ENCODE measurements at places on chromosomes 11 and 22. TPM values are rescaled to one million over a fixed set of nuclear protein-coding genes. Genes with fewer than 3 reads are reported as not detected.
A peak's percentile ranks its signal among the peaks of the same experiment; 100 is the strongest.

The CLTCL1 gene
- 0.93 TPM for total RNA-seq

The PLA2G3 gene
- total RNA-seq, result not detected

The KCNJ5 gene
- not detected for total RNA-seq

The FAM181B gene
- total RNA-seq, result not detected

The UBQLNL gene
- 0.28 TPM for total RNA-seq

The APOBEC3C gene
- 146 TPM for total RNA-seq

The B4GALNT4 gene
- total RNA-seq, result 0.23 TPM

- no peak overlapping the region for H3K27ac ChIP-seq
- H3K27me3 ChIP-seq, result no peaks in the 10 kb centered on the region
- no peaks in the 10 kb centered on the region for H3K4me1 ChIP-seq
- DNase-seq, result no peak
- H3K36me3 ChIP-seq, result peaks cover 5% of the 10 kb centered on the region
- H3K4me3 ChIP-seq, result no peak overlapping the region
These were observed 32.0 kb downstream of the APLP2 start for GRCh38 chr11:130101661-130102060.

- DNase-seq, result no peak
- H3K27ac ChIP-seq, result no peak overlapping the region
- no peaks in the 10 kb centered on the region for H3K27me3 ChIP-seq
- peaks cover 30% of the 10 kb centered on the region for H3K36me3 ChIP-seq
These were observed 43.6 kb downstream of the MRE11 start for GRCh38 chr11:94450048-94450447.

DNA sequence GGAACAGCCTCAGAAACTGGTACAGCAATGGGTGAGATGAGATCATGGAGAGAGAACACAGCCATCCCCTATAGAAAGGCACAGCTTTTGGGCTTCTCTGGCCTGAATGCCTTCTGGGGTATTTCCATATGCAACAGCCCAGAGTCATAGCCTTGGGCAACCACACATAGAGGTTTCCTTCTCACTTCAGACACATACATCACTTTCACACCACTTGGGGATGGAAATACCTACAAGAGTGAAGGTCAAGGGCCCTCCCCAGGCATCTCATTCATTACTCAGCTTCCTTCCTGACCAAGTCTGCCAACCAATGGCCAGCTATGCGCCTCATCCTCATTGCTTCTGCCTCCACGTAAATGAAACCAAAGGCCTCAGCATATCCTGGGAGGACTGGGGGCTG, 17.7 kb upstream of the OLFML1 start:
- H3K27me3 ChIP-seq, result no peaks in the 10 kb centered on the region
- H3K4me1 ChIP-seq, result peaks cover 2% of the 10 kb centered on the region
- DNase-seq, result no peak
- no peak overlapping the region for H3K27ac ChIP-seq

DNA sequence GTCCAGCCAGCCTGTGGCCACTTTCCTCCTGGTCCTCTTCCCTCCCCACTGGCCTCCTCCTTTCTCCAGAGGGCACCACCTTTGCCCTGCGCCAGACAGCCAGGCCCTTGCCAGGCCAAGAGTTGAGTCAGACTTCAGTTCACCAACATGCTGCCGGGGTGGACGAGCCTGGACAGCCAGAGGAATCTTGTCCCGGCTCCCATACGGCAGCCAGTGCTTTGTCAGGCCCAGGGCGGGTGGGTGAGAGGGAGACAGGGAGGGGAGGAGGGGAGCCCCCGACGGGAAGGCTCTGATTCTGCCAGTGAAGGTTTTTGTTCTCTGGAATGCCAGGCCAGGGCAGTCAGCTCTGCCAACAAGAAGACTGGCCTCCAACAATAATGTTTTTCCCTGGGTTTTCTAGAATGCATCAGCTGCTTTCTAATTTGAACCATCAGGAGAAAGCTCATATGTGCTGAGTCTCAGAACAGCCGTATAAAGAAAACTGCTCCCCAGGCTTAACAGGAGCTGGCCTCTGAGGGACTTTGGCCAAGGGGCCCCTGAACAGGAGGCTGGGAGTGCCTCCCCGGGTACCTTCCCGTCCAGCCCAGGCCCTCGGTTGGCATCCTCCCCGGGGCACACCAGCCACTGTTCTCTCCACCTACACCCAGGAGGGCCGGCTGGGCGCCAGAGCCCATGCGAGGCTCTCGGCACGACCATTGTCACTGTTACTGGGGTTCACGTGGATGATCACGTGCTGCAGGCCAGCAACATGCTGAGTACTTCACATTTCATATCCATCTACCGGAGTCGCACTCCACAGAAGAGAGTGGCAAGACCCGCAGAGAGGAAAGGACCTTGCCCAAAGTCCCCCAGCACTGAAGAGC, 28.6 kb downstream of the LIF start:
- H3K27me3 ChIP-seq, result no peaks in the 10 kb centered on the region
- H3K4me3 ChIP-seq, result no peak overlapping the region
- DNase-seq, result no peak
- peaks cover 2% of the 10 kb centered on the region for H3K36me3 ChIP-seq
- H3K27ac ChIP-seq, result no peak overlapping the region

DNA sequence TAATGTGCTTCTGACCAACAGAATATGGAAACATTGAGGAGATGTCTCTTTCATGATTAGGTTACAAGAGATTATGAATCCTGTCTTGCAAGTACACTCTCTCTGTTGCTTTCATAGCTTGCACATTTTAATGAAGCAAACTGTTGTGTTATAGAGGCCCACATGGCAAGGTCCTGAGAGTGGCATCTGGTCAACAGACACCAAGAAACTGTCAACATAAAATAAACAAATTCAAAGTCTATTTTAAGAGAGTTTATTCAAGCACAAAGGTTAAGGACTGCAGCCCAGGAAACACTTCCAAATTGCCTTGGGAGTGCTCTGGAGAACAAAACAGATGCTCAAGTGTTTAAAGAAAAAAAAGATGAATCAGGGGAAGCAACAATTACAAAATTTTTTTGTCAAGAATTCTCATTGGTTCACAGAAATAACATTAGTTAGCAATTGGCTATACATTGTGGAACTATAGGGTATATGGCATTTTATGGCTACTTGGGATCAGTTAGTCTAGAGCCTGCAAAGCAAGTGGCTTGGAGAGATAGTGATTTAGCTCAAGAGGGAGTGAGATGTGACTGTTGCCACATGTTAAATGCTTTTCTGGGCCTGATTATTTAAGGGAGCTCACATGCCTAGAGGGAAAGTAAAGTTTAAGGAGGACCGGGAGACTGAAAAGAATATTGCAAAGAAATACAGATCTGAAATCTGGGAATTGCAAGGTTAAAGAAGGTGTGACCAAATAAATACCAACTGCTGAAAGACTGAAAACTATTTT, 54.6 kb downstream of the CTSC start:
- H3K27me3 ChIP-seq, result no peaks in the 10 kb centered on the region
- no peak overlapping the region for H3K4me3 ChIP-seq
- H3K4me1 ChIP-seq, result no peaks in the 10 kb centered on the region
- peaks cover 56% of the 10 kb centered on the region for H3K36me3 ChIP-seq

DNA sequence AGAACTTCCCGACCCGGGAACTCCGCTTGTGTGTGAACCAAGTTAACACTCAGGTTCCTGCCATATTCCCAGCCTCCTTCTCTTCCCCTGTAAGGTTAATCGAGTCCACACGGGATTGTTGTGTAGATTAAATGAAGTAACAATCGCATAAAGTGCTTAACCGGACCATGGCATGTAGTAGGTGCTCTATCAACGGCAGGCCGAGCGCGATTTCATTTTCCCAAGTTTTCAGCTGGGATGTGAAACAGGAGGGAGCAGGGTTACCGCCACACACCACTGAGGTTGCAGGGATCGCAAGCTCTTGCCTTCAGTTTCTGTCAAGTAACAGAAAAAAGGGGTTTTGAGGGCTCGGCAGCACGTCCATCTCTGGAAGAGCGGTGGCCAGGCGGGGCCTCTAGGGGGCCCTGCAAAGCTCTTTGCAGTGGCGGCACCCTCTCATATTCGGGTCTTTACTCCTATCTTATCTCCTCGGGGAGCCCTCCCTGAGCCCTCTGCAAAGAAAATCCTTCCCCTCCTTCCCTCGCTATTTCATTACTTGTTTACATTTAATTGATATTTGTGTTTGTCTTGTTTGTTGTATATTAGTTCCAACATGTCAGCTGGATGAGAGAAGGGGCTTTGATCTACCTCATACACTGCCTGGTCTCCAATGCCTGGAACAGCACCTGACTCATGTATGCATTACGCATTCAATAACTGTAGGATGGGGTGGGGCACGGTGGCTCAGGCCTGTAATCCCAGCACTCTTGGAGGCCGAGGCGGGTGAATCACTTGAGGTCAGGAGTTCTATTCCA, 816 bp upstream of the PLEKHA7 start:
- peaks cover 9% of the 10 kb centered on the region for H3K4me1 ChIP-seq
- peaks cover 27% of the 10 kb centered on the region for H3K27me3 ChIP-seq
- no peak overlapping the region for H3K27ac ChIP-seq
- peak overlapping the region; percentile 78 for H3K4me3 ChIP-seq
- H3K36me3 ChIP-seq, result peaks cover 2% of the 10 kb centered on the region
